ENCODE measurements at places on chromosomes 4 and X.

DNA sequence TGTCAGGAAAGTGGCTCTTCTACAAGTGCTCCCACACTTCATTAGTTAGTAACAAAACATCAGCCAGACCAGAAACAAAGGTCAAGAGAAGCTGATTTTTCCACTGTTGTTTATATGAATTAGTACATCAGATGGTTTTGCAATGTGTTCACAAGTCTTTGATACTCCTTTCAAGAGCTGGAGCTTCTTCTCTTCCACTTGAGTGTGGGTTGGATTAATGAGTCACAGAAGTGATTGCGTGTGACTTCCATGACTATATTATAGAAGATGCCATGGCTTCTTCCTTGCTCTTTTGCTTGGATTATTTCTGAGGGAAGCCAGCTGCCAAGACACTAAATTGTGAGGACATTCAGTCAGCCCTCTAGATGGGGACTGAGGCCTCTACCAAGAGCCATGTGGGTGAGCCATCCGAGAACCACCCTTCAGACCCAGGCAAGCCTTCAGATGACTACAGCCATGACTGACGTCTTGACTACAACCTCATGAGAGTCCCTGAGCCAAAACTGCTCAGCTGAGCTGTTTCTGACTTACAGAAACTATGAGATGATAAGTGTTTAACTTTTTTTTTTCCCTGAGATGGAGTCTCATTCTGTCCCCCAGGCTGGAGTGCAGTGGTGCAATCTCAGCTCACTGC, 18.1 kb downstream of the SOWAHB start:
- no peak for DNase-seq

- no peak for DNase-seq
Observed at GRCh38 chrX:18949944-18950301, 34.0 kb downstream of the PHKA2 start.

DNA sequence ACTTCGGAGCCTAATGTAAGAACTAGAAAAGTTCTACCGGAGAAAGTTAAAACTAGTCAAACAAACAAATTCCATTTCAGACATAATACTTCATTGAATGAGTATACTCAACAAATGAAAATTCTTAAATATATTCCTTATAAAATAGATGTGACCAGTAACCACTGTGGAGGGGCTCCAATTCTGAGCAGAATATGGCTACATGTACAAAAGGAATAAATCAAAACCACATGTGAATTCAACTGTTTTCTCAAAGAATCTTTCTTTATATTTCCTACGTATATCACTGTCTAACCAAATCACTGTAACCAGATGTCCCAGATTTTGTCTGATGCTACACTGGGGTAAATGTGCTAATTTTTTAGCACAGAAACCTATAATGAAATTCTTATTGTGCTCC, 49.0 kb downstream of the HTN1 start:
- no peak for DNase-seq

DNA sequence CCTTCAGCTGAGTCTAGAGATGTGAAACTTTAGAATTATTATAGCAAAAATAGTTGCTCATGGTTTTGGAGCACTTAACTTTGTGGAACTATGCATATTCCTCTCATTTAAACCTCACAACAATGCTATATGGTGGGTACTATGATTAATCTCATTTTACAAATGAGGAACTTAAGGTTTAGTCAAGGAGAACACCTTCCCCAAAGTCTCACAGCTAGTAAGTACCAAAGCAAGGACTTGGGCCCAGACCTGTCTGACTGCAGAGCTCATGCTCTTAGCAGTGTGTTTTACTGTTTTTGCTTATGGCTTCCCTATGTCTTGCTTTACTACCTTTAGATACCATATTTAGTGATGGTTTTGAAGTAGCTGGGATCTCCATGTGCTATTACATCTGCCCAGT, 5.1 kb downstream of the UBE2A start:
- DNase-seq: no peak

DNA sequence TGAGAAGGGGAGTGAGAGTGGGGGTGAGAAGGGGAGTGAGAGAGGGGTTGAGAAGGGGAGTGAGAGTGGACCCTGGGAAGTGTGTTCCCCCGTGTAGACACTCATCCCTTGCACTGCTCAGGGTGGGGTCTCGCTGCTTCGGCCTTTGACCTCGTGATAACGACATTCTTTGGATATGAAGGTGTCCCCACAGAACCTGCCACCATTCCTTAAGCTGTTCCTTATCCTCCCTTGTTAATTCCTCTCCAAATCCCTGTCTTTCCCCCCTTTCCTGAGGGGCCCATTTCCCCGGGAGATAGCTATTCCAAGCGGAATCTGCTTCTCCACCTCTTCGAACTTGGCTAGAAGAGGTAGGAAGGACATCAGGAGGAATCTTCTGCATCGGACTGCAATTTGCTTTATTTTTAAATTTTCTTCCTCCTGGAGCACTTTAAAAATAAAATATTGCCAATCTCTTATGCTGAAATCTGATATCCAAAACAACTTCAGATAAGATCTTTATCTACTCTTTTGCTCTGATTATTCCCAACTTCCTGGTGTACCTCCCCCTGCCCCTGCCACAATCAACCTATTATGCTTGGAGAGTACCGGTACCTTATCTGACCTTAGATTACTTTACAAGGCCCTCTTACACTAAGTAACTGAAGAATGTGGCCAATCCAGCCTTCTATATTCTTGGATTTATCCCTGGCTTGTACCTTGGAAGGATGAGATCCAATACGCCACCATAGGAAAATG, 15.6 kb downstream of the TRIML1 start:
- DNase-seq: no peak

DNA sequence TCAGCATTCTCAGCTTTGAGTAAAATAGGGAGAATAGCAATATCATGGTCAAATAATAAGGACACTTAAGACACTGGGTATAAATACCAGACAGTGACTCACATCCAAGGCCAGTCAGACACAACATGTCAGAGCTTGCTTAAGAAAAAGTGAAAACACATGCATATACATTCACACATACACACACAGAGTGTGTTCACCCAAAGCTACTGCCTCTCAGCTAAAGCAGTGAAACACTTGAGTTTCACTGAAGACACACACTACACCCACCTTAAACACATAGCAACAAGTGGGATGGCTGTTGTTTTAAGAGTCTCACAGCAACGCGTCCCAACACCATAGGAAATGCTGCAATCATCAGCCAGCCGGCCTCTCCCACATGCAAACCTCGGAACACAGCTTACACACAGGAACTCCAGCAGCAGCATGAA, 14.4 kb downstream of the SHROOM4 start:
- DNase-seq: no peak

GRCh38 chr4:77354550-77354949, 197.5 kb downstream of the CCNG2 start:
- no peak for DNase-seq

Measured in astrocyte of the cerebellum (primary cell).